Bone marrow (tissue), 2 donors: ENCODE measurements at places on chromosomes 7 and 10.

DNA sequence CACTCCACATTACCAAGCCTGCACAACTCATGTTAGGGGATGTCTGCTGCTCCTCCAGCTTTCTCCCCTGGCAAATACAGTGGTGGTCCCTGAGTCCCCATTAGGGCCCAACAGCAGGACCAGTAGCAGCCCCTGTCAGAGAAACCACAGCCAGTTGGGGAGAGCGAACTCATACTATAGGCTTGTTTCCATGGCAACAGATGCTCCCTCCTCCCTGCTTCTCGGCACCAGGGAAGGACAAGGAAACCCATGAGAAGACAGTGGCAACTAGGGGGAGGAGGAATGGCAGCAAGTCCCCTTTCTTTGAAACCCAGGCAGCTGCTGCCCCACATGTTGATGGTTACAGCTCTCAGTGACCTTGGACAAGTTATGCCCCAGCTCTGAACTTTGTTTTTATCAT is 326.4 kb downstream of the KCNMA1 start:
- DNase-seq = no peak

- DNase-seq = peak; percentile 49
Observed at GRCh38 chr10:96863922-96864543, 31.9 kb downstream of the LCOR start.

GRCh38 chr7:108055611-108056021 is 52.7 kb upstream of the LAMB1 start:
- DNase-seq = no peak

- DNase-seq = peak; percentile 15
Observed at GRCh38 chr7:112790586-112791003, 402 bp upstream of the TMEM168 start.

GRCh38 chr7:42212541-42213090 is 24.4 kb downstream of the GLI3 start:
- DNase-seq = no peak

- no peak for DNase-seq
Observed at GRCh38 chr10:98623176-98623575, 176.4 kb upstream of the HPS1 start.

DNA sequence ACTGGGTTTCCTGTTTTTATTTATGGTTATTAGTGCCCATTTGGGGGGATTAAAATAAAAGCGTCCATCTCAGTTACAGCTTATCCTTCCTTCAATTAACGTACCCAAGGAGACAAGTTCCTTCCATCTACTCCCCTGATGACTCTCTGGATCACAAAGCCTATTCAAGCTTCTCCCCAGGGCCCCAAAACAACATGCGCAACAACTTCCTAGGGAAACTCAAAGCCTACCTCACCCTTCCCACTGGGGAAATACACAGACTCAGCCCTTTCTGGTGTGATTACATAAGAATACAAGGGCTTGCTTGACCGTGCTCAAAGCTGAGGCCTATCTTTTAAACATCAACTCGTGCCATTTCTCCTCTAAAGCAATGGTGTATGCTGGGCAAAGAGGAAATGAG is 112.4 kb downstream of the CDK6 start:
- no peak for DNase-seq

DNA sequence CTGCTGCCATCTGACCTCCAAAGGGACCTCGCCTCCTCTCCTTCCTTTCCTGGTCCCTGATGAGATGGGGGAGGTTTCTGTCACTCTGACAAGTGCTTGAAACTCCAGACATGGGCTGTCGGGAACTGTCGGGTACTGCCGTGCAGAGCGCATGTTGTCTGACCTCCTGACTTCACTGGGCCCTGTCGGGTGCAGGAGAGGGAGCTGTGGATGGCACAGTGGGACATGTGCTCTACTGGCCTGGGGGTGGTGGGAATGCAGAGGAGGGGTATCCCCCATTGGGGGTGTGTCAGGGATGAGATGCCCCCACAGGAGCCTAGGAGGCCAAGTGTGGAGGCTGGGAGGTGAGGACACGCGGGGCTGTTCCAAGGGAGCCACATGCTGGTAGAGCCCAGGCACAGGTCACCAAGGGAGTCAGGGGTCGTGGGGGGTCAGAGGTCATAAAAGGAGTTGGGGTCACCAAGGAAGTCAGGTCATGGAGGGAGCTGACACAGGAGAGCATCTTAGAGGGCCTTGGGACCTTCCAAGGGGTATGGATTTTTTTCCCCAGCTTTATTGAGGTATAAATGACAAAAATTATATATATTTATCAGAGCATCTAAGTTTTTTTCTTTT is 30.9 kb downstream of the TMEM120A start:
- DNase-seq = no peak

GRCh38 chr10:90319188-90319914 is 538.5 kb downstream of the HTR7 start:
- no peak for DNase-seq

- no peak for DNase-seq
Observed at GRCh38 chr10:42979181-42979580, 97.7 kb upstream of the RET start.

DNA sequence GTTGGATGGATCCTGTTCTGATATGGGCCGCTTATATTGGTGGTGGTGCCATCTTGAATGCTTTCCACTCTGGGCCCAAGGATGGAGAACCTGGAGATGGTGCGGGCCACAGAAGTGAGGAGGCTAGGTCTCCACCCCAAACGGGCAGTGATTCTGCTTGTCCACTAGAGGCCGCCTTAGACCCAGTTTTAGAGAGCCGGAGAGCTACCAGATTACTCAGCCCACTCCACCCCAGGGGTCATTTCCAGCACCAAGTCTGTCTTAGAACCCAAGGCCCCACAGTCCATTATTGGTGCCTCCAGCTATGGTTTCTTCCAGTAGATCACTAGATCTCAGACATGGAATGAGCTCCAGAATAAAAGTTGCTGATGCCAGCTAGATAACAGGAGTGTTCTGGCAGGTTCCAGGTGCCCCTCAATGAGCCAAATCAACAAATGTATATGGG is 11.8 kb upstream of the CAMK2G start:
- DNase-seq = peak; percentile 30

DNA sequence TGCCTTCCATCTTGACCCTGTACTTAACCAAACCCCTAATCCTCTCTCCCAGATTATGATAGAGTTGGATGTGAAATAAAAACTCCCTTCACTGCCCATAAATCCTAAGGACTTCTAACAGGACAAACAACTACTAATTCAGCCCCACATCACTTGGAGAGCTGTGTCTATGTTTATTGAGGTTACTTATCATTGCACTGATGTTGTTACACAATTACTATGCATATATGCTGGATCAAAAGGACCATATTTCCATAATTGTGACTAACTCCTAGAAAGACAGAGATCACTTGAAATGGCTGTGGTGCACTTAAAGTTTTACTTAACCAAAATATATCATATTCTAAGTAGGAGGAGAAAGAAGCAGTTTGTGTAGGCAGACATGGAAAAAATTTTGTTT is 144.9 kb upstream of the AGK start:
- DNase-seq = no peak

DNA sequence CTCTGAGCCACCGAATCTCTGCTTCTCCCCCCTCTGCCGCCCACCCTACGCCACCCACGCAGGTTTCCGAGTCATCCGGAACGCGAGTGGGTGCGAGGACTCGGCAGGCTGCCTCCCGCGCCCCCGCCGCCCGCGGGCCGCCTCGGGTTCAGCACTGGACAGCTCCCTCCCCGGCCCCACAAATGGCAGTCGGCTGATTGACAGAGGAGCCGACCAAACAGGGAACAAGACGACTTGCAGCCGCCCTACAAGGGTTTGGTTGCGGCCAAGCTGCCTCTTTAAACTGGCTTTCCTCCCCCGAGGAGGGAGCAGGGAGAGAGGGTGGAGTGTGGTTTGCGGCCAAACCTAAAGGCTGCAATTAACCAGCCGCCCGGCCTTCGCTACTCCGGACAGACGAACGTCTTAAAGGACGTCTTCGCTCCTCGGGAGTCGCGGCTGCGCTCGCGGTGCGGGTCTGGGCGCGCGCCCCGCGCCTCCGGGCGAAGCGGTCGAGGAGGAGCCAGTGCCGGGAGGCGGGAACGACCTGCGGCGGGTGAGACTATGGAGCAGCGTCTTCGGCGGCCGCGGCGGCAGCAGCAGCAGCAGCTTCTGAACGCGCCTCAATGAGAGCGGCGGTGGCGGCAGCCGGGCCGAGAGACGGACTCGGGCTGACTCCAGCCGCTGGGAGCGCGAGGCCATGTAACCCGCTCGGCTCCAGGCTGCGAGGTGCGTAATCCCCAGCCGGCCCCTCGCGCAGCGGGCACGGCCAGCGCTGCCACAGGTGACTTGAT is at the start of gene GPR158:
Gene GPR158, plus strand, starts transcription at position 541 of the 770 bp plus-strand sequence. CDS start 420 bp downstream, outside the sequence.
- DNase-seq = no peak

GRCh38 chr10:49696311-49696710 is 16.9 kb downstream of the C10orf53 start:
- no peak for DNase-seq
